ENCODE measurements at places on chromosomes 11 and 22.

DNA sequence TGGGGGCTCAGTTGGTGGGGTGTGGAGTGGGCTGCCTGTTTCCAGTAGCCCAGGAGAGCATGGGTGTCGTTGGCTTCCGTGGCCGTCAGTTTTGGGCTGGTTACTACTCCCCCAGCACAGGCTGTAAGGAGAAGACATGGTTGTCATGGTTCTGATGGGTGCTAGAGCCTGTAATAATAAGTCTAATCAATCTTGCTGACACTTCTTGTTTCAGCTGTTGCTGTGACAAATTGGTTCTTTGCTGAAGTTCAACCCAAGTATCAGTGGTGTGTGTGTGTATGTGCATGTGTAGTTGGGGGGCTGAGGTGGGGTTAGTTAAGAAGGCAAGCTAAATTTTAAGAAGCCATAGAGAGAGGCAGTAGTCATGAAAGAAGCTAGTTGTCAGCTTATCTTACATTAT lies 61.3 kb upstream of the DBX1 start:
- DNase-seq, result no peak

DNA sequence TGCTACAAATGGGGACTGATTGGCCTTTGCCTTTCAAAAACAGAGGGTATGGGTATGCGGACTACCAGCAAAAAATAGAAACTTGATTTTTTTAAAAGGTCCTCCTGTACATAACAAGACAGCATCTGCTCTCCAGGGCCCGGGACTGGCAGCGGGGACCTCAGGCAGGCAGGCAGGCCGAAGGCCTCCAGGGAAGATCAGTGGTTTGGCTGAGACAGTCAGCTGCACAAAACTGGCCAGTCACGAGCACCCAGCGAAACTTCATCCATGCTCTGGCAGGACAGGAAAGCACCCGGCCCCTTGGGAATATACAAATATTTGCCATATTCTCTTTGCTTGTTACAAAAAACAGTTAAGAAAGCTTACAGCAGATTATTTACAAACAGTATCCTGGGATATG lies 11.0 kb downstream of the RPL27A start:
- DNase-seq, result no peak

GRCh38 chr11:32843544-32843943 lies 13.8 kb downstream of the PRRG4 start:
- DNase-seq, result no peak

DNA sequence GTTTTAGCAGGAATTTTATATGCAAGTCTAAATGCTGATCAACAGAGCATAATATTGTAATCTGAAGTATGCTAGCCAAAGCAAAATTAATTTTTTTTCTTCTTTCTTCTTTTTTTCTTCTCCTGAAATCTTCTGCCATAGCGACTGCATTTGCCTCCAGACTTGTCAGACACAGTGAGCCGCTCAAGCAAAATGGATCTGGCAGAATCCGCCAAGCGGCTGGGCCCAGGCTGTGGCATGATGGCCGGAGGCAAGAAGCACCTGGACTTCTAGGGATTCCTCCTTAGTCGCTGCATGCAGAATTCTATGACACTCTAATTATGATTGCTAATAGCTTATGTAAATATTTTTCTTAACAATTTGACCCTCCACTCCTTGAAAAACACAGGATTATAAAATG lies 27.9 kb downstream of the PAX6 start:
- no peak for DNase-seq

GRCh38 chr11:34176751-34177209 lies 71.4 kb downstream of the NAT10 start:
- DNase-seq, result no peak
